Effector CD8-positive, alpha-beta T cell (primary cell): ENCODE measurements at places on chromosomes 12 and 14.

DNA sequence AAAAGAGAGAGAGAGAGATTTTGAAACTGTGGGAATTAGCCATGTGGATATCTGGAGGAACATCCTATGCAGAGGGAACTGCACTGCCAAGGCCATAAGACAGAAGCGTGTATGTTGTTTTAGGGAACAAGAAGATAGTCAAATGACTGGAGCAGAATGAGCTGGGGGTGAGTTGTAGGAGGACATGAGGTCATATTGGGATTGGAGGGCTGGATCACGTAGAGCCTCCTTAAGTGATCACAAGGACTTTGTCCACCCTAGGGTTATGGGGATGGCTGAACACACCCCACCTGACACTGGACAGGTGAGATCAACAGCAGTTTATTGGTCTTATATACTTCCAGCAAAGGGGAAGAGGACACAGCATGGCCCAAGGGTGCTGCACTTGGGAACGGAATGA is 8.2 kb upstream of the CGRRF1 start:
- DNase-seq = no peak

GRCh38 chr14:65469903-65470302 is 57.4 kb downstream of the FUT8 start:
- DNase-seq = no peak

DNA sequence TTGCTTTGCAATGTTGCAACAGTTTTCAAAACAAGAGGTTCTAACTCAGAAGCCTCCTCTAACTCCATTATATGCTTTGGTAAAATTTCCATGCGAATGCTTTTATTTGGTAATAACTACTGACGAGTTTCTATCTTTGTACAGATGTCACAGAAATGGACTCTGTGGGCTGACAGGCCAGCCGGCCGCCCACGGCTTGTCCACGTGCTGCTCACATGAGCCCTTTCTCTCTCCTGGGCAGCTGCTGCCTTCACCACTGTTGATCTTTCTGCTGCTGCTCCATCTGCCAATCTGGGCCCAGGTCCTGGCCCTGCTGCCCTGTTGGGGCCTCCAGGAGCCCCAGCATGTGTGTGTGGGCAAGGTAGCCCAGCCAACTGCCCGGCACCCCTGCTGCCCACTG is 168.2 kb upstream of the TMEM132C start:
- no peak for DNase-seq

DNA sequence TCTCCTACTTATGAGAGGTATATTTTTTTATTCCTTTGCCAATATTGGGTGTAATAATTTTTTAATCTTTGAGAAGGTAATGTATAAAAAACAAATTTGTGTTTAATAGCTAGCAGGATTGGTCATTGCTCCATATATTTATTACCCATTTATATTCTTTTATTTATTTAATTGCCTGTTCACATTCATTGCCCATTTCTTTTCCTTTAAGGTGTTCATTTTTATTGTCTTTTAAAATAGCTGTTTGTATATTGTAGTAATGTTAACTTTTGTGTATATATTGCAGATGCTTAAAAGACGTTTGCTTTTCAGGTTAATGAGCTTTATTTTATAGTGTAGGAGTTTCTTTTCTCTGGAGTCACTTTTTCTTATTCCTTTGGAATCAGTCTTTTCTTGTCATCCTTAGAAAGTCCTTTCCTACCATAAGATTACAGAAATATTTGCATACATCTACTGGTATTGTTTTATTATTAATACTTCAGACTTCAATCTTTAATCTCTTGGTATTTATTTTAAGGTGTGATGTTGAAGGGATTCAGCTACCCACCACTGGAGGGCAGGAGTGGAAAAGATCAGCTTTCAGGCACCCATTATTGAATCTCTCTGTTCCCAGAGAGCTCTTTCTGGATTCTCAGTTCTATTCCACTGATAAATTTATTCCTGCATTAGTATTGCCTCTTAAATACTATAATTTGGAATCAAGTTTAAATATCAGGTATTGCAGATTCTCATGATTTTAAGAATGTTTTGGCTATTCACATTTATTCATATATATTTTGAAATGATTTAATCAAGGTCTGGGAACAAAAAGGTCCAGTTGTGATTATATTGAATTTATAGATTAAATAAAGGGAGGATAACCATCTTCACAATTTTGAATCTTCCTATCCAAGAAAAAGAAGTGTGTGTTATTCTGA is 17.3 kb downstream of the PPM1A start:
- DNase-seq = no peak

- DNase-seq = no peak
Observed at GRCh38 chr14:80850197-80850814, 91.2 kb downstream of the CEP128 start.

DNA sequence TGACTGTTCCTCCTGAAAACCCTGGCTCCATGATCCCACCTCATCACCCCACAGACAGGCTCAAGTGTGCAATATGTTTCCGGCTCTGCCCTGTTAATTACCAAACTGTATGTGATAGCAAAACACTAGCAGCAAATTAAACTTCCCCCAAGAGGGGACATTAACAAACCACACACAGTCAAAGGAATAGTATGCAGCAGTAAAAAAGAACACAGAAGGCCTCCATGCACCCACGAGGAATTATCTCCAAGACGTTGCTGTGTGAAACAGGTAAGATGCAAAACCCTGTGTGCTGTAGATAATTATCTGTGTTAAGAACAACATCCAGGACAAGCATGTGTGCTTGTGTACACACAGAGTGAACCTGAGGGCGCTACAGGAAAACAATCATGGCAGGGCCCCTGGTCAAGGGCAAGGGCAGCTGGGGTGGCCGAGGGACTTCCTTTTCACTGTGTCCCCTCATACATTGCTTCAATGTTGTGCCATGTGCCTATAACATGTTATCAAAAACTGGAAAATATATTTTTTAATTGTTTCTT is 35.8 kb downstream of the ITPK1 start:
- DNase-seq = no peak

- DNase-seq = no peak
Observed at GRCh38 chr14:49484180-49484579, 102.0 kb downstream of the RPS29 start.

GRCh38 chr14:58844544-58844943 is 206.8 kb downstream of the DACT1 start:
- DNase-seq = no peak
